ENCODE measurements at places on chromosomes 13 and 19. TPM values are rescaled to one million over a fixed set of nuclear protein-coding genes. Genes with fewer than 3 reads are reported as not detected.

Gene IL12RB1
- total RNA-seq = 1.7 TPM

DNA sequence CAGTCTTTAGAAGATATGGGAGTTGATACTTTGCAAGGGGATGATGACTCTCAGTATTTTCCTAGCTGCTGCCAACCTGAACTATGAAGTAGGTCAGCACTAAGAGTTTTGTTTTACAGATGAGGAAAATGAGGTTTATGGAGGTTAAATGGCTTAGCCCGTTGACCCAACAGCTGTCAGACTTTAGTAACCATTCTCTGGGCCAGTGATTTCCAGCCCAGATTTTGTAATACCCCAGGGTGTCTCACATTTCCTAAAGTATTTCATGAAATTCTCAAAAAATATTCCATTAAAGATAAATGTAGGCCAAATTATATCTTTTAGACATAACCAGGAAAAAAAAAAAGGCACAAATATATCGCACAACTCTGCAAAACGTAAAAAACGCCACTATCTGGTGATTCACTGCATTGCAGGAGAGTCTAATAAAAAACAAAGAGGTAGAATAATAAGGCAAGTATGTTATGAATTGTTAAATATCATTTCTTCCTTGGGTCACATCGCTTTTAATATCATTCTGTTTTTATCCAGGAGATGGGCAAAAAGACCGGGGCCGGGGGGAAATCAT lies 112.5 kb downstream of the DACH1 start:
- DNase-seq = no peak

DNA sequence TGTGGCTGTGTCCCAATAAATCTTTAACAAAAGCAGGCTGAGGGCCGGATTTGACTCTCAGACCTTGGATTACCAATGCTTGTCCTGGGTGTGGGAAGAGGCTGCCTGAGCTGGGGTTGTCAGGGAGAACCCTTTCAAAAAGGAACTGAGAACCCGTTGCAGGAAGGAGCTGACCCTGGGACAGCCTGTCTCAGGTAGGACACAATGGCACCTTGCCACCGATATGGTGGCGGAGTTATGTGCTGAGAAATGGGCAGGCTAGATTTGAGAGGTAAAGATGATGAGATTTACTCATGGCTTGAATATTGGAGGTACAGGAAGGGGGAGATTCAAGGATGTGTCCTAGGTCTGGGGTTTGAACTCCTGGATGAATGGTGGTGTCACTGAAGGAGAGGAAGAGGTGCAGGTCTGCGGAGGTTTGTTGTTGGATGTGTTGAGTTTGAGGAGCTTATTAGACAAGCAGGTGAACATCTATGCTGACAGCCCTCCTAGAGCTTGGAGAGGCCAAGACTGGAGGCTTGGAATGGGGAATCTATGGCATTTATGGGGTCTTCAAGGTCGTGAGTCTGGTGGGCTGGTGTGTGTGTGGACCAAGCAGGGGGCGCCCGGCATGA lies 7.2 kb downstream of the PLEKHF1 start:
- DNase-seq = peak; percentile 20

DNA sequence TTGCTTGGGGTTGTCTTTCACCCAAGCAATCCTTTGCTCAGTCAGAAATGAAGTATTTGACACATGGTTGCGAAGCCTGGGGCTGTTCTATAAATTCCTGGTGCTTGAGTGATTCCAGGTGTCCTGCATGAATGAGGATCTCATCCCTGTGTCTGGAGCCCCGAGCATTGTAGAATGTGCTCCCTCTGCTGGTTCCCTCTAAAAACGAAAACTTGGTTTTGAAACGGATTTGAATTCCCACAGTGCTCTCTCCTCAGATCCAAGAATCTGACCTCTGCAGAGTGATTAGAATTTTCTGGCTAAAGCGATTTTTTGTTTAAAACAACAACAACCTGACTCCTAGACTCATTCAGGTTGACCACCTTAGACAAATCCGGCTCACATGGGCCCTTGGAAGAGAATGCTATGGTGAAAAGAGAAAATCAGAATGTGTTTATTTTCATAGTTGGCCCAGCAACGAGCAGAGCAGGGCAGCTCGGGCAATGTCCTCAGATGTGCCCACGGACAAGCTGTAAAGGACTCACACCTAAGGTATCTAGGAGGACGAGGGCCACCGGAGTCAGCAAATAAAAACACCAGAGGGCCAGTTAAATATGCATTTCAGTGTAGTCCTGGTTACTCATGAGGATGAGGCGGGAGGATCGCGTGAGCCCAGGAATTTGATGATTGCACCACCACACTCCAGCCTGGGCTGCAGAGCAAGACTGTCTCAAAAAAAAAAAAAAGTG lies 8.7 kb upstream of the ATP12A start:
- no peak for DNase-seq
